Stimulated activated CD8-positive, alpha-beta memory T cell treated with anti-CD3 and anti-CD28 coated beads, Interleukin-12 subunit alpha, Interleukin-12 subunit beta, amount 100 ng/mL, for 4 hours (primary cell): ENCODE measurements at places on chromosomes 2 and 18.

GRCh38 chr2:19702267-19702666, 199.5 kb downstream of the TTC32 start:
- DNase-seq = no peak

- no peak for DNase-seq
These were observed 119.0 kb upstream of the ARHGAP28 start for GRCh38 chr18:6610466-6610865.

DNA sequence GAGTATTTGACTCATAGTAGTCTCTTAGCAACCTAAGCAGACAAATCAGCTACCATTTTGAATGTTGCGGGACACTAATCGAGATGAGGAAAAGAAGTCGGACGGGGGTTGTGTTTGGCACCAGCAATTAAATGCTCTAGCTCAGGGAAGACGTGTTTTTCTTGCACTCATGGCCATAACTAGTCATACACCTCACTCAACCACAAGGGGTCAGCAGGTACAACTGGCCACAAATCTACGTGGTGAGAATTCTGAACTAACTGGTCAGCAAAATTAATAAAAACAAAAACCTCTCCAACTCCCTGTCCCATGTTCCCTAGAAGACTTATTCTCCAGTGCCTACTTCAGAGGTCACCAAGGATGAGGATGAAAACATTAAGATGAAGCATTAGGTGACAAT, 1467.8 kb downstream of the DPP10 start:
- no peak for DNase-seq

DNA sequence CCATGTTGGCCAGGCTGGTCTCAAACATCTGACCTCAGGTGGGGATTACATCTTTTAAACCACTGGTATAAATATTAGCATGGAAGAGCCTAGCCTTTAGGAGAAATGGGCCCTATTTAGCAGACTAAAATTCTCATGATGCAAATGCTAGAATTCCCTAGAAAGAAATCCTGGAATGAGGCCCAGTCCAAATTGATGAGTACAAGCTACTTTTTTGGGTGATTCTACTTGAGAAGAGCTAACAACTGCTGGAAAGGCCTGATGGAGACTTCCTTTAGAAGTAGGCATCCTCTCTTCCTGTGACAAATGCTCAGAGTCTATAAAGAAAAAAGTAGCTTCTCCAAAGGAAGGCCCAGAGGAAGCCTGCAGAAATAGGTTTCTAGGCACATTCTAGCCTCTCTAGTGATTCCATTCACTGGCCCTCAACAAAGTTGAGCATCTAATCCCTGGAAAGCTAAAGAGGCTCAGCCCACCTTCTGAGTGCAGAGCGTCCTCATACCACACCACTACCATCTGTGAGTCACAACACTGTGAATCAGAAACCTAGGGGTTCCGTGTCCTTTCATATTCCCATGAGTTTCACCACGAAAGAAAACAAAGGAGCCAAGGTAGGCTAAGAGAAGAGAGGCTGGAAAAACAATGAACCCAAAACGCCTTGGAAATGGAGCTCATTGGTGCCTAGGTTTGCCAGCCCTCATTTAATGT, 183.1 kb downstream of the C1D start:
- no peak for DNase-seq

DNA sequence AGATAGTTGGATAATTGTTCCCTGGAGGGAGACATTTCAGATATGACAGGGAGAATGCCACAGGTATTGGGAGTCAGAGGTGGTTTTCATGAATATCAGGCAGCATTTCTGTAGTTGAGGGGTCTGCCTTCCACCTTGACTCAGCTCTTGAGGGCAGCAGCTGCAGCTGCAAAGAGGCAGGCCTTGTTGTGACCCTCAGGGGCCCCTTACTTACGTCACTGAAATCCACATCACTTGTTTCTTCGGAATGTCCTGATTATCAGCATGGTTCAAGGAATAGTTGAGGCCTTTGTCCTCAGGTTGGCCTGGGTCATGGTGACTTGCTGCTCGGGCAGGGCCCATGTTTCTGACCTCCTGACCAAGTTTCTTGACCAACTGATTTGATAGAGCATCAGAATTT, 46.9 kb downstream of the TMEM17 start:
- DNase-seq = no peak

GRCh38 chr2:18855027-18855426, 265.7 kb upstream of the NT5C1B start:
- no peak for DNase-seq
